ENCODE measurements at places on chromosomes 7 and 10.

GRCh38 chr7:123314886-123315285, 115.1 kb upstream of the SLC13A1 start:
- DNase-seq = no peak

- no peak for DNase-seq
Measured at GRCh38 chr7:112022128-112022527, 184.1 kb downstream of the DOCK4 start.

GRCh38 chr10:33719005-33719703, 384.7 kb upstream of the NRP1 start:
- peak; percentile 10 for DNase-seq

GRCh38 chr10:93565446-93565845, 1.0 kb upstream of the FFAR4 start:
- DNase-seq = no peak

DNA sequence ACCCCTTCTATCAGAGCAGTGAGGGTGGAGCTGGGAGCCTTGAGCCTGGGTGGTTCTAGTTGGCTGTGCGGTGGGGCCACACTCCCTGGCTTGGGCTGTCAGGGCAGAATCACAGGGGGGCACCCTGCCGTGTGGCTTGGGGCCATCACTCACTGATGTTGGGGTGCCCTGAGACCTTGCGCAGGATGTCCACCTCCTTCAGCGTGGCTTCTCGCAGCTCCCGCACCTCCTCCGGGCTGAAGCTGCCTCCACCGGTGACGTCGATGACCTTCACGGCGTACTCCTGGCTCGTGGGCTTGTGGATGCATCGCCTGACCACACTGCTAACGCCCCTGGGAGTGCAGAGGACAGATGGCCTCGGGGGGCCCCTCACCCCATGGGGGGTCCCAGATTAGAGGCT, 5.3 kb downstream of the PHKG1 start:
- DNase-seq = no peak

DNA sequence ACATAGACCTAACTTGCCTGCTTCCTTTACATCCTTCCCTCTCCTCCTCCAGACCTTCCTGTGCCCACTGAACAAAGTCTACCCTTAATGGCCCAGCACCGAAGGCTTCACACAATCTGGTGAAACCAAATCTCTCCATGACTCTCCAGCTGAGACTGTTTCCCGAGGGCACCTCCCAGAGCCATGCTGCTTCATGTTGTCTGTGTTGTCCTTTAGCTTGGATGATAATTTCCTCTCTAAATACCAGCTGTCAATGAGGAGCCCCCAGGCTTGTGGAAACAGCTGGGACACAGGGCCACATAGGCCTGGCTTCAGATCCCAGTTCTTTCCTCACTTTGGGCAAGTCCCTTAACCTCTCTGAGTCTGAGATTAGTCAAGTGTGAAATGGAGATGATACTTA, 54.3 kb downstream of the DLD start:
- no peak for DNase-seq

GRCh38 chr7:107398161-107398560, 71.7 kb upstream of the GPR22 start:
- DNase-seq = no peak

GRCh38 chr7:42624471-42624870, 287.4 kb downstream of the C7orf25 start:
- no peak for DNase-seq

DNA sequence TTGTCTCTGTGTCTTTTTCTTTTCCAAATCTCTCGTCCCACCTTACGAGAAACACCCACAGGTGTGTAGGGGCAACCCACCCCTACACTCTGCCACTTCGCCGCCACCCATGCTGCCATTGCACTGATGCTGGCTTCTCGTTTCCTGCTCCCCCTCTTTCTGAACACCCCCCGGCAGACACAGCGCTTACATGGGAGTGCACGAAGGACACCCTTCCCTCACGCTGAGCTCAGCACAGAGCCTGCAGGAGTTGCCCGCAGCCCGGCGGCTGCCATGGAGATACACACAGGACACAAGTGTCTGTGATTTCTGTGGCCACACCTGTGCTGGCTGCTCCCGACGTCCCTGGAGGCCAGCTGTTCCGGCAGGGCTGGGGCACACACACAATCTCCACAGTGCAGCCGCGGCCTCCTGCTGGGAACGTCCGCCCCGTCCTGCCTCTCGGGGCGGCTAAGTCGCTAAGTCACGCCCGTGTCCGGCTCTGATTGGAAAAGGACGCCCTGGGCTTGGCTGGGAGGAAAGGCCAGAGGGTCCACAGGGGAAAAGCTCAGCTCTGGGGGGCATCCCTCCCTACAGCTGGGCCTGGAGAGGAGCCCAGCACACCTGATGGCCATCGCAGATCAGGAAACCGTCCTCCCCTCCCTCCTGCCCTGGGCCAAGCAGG, 349.8 kb downstream of the PTPRN2 start:
- no peak for DNase-seq

GRCh38 chr7:101140746-101141382, 13.4 kb upstream of the AP1S1 start:
- DNase-seq = no peak

DNA sequence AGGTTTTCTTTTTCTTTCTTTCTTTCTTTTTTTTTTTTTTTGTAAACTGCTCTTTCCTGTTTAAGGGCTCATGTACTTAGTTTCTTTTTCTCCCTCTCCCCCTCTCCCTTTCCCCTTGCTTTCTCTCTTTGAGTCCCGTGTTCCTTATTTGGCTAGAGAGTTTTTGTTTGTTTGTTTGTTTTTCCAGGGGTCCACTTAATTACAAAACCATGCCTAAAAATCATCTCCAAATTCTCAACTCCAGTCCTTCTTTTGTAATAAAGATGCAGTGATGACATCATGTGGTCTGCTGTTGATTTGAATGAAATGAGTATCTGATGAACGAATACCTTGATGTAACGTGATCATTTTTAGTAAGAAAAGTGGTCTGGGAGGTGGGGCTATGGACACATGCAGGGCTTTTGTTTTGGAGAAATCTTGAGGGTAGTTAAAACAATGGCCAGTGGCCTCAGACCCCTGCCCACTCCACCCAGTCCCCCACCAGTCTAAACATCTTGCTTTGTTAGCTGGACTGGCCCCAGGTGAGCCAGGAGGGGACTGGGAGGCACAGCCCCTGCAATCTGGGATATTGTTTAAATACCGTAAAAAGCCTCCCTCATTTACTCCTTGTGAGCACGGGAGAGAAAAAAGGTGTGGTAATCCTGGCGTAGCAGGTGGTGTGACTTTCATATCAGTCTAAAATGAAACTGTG, 165.7 kb downstream of the LRMDA start:
- no peak for DNase-seq

DNA sequence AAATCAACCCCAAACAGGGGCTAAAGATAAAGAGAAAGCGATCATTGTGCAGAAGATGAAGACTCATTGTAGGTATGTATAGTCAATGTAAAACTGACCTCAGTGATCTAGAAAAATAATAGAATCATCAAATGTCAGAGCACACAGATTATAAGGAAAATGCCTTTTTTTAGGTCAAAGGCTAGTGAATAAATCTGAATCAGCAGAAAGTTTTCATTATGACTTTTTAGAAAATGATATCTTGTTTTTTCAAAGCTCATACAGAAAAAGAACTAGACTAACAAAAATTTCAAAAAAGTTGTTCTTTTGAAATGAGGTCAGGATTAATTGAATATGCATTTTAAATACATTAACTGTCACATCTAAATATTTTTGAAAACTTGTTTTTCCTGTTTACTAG, 60.2 kb upstream of the STEAP4 start:
- no peak for DNase-seq

DNA sequence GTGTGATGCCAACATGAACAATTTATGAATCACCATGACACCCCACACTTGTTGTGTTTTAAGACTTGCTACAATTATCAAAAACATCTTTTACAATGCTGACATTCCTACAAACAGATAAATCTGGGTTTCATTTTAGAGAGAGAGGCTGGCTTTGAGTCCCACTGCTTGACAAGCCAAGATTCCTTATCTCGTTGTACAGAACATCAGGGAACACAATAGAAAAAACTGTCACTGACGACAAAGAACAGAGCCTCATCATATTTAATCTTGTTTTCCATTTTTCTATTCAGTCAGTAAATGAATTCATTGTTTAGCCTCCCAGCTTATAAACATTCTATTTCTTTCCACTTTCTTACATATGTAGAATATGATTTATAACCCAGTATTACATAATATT, 461.6 kb upstream of the VSTM2A start:
- DNase-seq = no peak

DNA sequence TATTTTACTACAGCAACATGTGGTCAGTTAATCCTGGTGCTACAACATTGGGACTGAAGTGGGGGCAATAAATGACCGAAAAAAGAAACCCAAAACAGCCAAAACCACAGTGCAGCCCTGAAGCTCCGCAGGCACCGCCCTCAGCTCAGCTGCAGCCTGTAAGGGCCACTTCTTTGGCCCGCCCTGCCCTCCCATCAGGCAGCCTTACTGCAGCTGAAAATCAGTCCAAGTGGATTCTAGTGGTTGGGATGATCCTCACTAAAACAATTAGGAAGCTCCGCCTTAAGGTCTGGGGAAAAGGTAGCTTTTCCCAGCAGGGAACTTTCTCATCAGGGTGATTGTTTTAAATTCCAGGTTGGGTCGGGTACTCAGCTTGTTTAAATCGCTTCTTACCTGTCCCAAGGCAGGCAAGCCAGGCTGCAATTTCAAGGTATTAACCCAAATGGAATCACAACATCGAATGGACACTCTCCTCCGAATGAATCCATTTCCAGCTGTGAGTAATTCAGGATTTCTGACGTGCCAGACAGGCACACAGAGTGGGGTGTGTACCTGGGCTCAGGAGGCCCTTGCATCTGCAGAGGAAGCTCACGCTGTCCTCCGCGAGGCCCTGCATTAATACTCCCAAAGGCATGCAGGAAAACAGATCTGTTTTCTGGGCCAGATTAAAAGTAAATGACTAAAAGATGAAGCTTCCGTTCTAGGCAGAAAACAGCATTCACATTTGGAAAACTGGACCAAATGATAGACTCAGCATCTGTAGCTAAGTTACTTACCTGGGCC, 104.3 kb downstream of the CREB5 start:
- no peak for DNase-seq

- DNase-seq = no peak
Measured at GRCh38 chr10:50896721-50897120, 11.3 kb upstream of the A1CF start.

GRCh38 chr7:44973610-44974401, 5.0 kb downstream of the MYO1G start:
- DNase-seq = no peak

DNA sequence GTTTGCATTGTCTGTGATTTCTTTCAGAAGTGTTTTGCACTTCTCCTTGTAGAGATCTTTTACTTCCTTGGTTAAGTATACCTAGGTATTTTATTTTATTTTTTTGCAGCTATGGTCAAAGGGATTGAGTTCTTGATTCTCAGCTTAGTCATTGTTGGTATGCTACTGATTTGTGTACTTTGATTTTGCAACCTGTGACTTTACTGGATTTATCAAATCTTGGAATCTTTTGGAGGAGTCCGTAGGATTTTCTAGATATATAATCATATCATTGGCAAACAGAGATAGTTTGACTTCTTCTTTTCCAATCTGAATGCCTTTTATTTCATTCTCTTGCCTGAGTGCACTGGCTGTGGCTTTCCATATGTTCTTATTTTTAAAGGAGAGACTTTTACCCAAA, 41.9 kb downstream of the CCSER2 start:
- DNase-seq = no peak

DNA sequence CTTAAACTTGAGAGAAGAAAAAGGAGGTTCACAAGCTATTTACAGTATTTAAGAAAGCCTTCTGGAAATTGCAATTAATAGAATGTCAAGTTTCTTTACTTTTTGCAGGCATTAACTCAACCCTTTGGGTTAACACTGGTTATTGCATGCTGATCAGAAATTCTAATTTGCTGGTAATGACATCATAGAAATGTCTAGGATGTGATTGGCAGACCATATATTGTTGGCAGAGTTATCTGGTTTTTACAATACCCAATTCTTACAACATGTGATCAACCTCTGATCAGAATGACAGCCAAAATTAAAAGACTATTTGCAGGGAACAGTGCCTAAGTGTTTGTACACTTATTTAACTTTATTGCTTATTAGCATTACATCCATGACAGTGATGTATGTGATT, 1.6 kb upstream of the CASD1 start:
- no peak for DNase-seq

- DNase-seq = no peak
Measured at GRCh38 chr7:979886-980571, 3.0 kb upstream of the CYP2W1 start.

GRCh38 chr7:108158776-108159175, 28.6 kb upstream of the LAMB4 start:
- DNase-seq = no peak

DNA sequence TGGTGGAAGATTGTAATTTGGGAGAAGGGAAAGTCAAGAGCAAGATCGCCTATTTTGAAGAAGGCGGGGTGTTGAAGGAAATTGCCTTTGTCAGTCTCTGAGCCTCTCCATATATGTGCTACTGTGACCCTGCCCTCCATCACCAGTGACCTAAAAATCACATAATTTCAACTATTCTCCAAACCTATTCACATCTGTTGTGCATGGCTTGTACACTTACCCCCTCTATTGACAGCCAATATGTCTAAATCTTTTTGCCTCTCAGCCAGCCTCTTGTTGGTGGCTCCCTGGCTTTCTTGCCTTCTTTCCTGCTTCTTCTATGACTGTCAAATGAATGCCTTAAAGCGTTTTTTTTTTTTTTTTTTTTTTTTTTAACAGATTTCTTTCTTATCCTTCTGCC, 295.6 kb downstream of the AUTS2 start:
- peak; percentile 42 for DNase-seq

GRCh38 chr7:21916629-21917028, 29.1 kb downstream of the CDCA7L start:
- DNase-seq = no peak

GRCh38 chr7:73770860-73771670, 995 bp upstream of the CLDN3 start:
- no peak for DNase-seq

GRCh38 chr10:33547976-33548375, 213.5 kb upstream of the NRP1 start:
- no peak for DNase-seq

GRCh38 chr10:133180965-133181639, 21.1 kb downstream of the KNDC1 start:
- DNase-seq = no peak

- no peak for DNase-seq
Measured at GRCh38 chr7:157628456-157628855, 291.7 kb downstream of the DNAJB6 start.

DNA sequence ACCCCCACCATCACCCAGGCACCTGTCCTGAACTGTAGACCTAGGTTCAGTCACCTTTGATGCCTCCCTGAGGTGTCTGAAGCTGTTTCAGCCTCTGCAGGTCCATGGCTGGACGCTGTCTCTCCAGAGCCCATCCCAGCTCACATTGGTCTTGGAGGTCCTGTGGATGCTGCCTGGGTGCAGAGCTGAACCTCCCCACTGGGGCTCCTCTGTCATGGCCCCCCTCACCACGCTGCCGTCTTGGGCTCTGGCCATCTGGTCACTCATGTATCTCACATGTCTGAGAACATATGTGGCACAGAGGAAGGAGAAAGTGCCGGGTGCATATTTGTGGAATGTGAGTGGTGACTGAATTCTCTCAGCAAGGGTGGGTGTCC, 108.9 kb downstream of the NKX6-2 start:
- no peak for DNase-seq

Data from cardiac muscle cell (in vitro differentiated cells and primary cell).